ENCODE measurements at places on chromosomes 3 and 15. TPM values are rescaled to one million over a fixed set of nuclear protein-coding genes. Genes with fewer than 3 reads are reported as not detected.

DNA sequence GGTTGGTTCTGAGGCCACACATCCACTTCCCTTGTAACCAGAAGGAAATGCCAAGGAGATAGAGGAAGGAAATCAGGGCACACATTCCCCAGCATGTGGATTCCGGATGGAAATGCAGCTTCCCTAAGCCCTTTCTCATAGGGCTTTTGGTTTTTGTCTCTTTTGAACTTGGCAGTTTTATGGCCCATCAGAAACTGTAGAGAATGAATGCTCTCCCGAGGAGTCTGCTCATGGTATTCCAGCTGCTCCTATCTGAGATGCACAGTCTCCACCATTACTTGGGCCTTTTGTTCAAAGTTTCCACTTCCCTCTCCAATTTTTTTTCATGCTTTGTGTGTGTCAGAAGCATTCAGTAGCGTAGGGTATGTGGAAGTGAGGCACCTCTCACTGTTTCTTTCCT, 21.2 kb downstream of the XYLB start:
- DNase-seq: peak; percentile 5

GRCh38 chr15:95603802-95604201, 726.7 kb upstream of the NR2F2 start:
- DNase-seq: no peak

- DNase-seq: no peak
Measured at GRCh38 chr3:43649365-43649968, 27.7 kb upstream of the ANO10 start.

CPEB1 gene
- 2.5 TPM for total RNA-seq

GABRG3 gene
- total RNA-seq: not detected

MESP1 gene
- 16.0 TPM for total RNA-seq

MESD gene
- 30.2 TPM for total RNA-seq
